Activated CD8-positive, alpha-beta T cell treated with anti-CD3 and anti-CD28 coated beads for 36 hours (primary cell): ENCODE measurements at places on chromosomes 2 and 18.

DNA sequence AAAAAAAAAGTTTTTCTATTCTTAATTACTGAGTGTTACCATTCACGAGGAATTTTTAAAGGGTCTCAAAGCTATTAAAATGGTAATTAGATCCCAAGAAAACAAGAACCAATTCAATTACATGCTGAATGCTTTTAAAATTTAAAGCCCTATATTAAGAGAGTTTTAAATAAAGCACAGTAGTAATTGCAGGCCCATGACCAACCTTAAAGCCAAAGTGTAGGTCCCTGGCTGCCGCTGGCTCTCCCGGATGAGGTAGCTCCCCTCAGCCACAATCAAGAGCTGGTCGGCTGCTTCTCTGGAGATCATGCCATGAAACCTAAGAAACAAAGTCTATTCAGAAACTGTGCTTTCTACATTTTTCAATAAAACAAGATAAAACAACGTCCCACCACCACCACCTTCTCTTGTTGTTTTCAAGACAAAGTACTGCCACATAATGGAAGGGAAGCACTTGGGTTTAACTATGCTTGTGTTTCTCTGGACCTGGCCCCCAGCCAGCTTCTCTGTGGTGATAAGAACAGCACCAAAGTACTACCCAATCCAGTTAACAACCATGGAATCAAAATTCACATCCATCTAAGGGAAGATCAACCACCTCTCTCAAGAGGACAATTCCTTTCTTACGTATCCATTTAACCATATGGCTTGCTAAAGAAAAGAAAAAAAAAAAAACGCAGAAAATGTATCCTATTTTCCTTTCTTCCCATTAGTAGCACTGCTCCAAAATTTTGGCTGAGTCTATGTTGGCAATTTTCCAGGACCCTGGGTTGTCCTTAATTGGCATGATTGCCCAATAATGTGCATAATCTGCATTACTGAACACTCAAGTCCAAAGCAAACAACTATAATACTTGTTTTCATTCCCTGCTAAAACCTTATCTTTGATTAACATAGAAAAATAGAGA, 90.1 kb downstream of the CHN1 start:
- DNase-seq = no peak

DNA sequence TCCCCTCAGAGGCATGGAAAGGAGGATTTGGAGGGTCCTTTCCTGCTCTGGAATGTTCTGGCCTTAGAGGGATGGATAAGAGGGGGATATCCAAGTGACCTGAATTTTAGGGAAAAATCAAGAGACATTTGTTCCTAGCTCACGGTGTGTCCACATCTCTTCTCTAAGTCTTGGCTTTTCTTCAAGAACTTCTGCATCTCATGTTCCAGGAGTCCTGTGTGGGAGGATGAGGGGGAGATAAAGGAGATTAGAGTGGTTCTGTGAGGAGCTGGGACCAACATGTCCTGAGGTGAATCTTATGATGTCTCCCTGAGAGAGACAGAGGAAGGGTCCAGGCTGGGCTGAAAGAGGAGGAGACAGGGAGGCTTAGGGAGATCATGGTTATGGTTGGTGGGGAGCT, 11.7 kb downstream of the EMX1 start:
- DNase-seq = no peak

GRCh38 chr2:229335330-229335729, 64.2 kb upstream of the PID1 start:
- no peak for DNase-seq

DNA sequence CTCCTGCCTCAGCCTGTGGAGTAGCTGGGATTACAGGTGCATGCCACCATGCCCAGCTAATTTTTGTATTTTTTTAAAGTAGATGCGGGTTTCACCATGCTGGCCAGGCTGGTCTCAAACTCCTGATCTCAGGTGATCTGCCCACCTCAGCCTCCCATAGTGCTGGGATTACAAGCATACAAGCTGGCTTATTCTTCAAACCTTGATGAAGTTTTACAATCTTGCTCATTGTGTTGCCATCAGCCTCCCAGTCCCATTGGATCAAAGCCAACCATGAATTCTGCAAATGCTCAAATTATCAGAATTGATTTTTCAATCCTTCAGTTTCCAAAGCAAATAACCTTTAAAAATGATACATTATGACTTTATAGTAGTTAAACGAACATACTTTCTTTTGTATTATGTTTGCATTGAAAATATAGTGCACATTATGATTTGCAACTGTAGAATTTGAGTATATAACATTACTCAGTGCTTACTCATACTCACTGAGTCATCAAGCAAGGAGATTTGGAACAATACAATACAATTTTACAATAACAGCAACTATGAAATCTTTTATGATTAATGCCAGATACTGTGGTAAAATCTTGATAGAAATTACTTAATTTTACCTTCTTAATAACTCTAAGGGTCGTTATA, 1491.9 kb upstream of the CELF4 start:
- no peak for DNase-seq

- no peak for DNase-seq
Measured at GRCh38 chr18:33833842-33834241, 255.8 kb downstream of the ASXL3 start.

DNA sequence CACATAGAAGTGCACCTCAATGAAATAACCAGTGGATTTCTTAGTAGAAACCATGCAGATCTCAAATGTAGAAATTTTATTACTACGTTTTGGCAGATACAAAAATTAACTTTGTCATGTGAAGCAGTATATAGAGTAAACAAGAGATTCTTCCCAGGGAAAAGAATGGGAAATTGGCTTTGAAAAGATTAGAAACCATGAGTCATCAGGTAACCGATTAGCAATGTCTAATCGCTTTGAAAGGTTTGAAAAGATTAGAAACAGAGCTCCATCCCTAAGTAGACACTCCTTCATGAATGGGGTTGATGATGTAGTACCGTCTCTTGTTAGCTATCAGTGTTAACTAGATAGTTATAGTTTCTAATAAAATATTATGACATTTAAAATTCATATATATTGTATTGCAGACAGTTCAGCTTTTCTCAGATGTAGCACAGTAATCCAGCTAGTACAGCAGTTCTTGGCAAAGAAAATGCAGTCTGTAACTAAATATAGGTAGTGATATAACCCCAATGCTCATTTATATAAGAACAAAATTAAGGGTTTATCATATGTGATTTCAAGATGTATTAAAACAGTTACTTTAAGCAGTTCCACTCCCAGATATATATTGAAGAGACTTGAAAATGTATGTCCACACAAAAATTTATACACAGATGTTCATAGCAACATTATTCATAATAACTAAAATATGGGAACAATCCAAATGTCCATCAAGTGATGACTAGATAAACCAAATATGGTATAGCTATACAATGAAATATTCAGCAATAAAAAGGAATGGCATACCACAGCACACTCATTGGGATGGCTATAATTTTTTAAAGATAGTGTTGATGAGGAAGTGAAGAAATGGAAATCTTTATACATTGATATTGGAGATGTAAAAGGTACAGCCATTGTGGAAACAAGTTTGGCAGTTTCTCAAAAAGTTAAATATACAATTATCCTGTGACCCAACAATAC, 113.9 kb downstream of the PTPN4 start:
- no peak for DNase-seq

- DNase-seq = no peak
Measured at GRCh38 chr2:133204421-133204820, 363.8 kb downstream of the NCKAP5 start.

DNA sequence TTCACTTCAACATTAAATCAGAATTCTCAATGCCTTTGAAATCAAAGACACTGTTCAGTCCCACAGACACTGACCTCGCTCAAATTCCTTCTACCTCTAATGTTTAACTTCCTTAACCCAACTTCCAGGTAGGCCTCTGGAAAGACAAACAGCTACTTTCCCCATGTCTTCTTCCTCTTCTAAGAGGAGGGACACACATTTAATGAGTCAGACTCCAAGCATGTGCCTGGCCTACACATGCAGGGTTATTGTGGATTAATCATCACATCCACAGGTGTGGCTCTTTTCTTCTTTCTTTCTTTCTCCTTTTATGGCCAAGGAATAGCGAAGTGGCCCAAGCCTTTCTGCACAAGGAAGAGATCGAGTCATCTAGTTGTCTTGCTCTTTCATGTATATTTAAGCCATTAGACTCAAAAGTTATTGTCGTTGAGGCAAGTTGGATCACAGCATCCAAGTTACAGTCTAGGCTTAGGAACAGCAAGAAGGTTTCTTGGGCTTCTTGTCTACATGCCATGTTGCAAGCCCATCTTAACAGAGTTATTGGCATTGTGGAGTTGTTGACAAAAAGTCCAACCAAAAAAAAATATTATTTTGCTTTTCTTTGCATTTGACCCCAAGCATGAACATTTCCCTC, 387.8 kb downstream of the IRS1 start:
- no peak for DNase-seq

GRCh38 chr2:127672341-127673224, 2.7 kb downstream of the LIMS2 start:
- DNase-seq = no peak

DNA sequence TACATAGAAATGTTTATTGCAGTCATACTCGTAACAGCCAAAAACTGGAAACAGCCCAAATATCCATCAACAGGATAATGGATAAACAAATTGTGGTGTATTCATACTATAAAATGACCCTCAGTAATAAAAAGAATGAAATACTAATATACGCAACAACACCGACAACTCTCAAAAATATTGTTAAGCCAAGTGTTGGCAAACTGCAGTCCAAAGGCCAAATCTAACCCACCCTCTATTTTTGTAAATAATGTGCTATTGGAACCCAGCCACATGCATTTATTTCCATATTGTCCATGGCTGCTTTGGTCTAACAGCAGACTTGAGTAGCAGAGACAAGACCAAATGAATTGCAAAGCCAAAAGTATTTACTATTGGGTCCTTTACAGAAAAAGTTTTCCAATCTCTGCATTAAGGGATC, 151.0 kb downstream of the MREG start:
- no peak for DNase-seq

DNA sequence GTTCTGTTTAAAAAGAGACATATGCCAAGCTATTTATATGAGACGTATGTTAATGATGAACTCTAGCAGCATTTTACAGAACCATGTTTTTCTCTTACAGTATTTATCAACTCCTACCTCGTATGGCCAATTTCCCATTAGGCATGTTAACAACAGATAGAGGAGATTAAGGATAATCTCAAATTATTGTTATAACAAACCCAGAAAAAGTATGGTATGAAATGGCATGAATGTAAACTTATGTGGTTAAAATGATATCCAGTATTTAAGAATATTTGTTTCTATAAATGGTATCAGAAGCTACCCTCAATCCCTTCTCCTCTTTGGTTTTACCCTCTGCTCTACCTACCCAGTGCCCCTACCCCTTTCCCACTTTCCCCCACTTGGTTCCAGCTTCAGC, 132.0 kb downstream of the IKZF2 start:
- no peak for DNase-seq

GRCh38 chr2:29401994-29402393, 286.8 kb downstream of the CLIP4 start:
- DNase-seq = no peak

GRCh38 chr2:19073522-19073921, 284.9 kb downstream of the OSR1 start:
- no peak for DNase-seq
